ENCODE measurements at places on chromosomes 11 and 22. TPM values are rescaled to one million over a fixed set of nuclear protein-coding genes. Genes with fewer than 3 reads are reported as not detected.
A peak's percentile ranks its signal among the peaks of the same experiment; 100 is the strongest.

GRCh38 chr11:66912911-66913310 lies 45.3 kb downstream of the PC start:
- DNase-seq: no peak
- no peak overlapping the region for H3K4me3 ChIP-seq
- no peaks in the 10 kb centered on the region for H3K27me3 ChIP-seq
- H3K36me3 ChIP-seq: peaks cover 3% of the 10 kb centered on the region
- peaks cover 15% of the 10 kb centered on the region for H3K4me1 ChIP-seq

GRCh38 chr11:117417342-117417741 lies 89.7 kb downstream of the CEP164 start:
- H3K27ac ChIP-seq: no peak overlapping the region
- H3K36me3 ChIP-seq: no peaks in the 10 kb centered on the region
- no peak for DNase-seq

DNA sequence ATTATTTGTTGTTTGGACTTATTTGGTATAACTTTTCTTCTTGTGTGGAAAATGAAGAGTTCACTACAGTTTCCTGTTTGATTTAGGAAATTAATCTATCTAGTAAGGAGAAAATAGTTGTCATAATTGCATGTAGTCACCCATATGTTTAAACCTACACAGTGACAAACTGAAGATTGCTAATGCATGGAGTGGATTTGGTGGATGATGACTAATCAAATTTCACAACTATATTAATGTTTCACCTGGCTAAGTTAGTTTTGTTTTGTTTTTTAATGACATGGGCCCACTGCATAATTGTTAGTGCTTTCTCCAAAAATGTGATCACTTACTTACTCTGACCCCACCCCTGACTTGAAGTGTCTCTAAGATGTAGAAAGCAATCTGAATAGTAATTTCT lies 170.6 kb downstream of the DYNC2H1 start:
- no peaks in the 10 kb centered on the region for H3K4me1 ChIP-seq
- H3K27ac ChIP-seq: no peak overlapping the region
- H3K36me3 ChIP-seq: no peaks in the 10 kb centered on the region
- no peak overlapping the region for H3K4me3 ChIP-seq
- no peak for DNase-seq
- no peaks in the 10 kb centered on the region for H3K27me3 ChIP-seq

DNA sequence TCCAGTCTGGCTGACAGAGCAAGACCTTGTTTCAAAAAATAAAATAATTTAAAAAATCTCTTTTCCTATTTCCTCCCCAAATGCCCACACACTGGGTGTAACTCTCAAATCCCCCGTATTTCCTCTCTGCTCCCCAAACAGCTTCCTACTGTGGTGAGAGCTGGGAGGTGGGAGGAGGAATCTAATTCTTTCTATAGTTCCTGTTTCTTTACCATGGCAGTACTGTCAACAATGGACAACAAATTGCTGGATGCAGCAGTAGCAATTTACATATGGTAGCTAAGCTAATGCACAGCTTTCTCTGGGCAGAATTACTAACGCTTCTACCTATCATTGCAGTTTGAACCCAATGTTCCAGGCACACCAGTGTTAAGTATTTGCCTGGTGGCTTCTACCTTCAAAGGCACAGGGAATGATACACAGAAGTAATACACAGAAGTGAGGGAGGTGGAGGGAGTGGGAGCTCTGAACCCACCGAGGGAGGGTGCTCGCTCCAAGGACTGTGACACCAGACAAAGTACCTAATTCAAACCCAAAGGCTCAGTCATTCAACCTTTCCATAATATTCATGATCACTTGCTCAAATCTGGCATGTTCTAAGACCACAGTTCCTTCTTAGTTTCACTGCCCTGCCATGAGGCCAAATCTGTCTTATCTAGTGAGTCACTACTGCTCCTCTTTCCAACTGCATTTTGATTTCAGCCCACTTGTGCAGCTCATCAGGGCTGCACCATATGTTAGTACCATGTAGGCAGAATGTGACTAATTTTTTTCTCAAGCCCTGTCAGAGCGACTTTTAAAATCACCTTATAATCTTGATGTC lies 37.9 kb downstream of the CELF1 start:
- peaks cover 56% of the 10 kb centered on the region for H3K4me1 ChIP-seq
- H3K4me3 ChIP-seq: no peak overlapping the region
- no peaks in the 10 kb centered on the region for H3K27me3 ChIP-seq
- no peak for DNase-seq

- H3K4me3 ChIP-seq: no peak overlapping the region
- H3K27me3 ChIP-seq: no peaks in the 10 kb centered on the region
- H3K4me1 ChIP-seq: no peaks in the 10 kb centered on the region
These were observed 158.8 kb upstream of the PGR start for GRCh38 chr11:101288392-101288791.

- H3K27ac ChIP-seq: peak overlapping the region; percentile 39
- H3K4me3 ChIP-seq: no peak overlapping the region
- no peaks in the 10 kb centered on the region for H3K27me3 ChIP-seq
- H3K4me1 ChIP-seq: no peaks in the 10 kb centered on the region
- DNase-seq: no peak
These were observed 13.5 kb downstream of the PCSK7 start for GRCh38 chr11:117218133-117218915.

GRCh38 chr22:35114131-35114980 lies 48.4 kb downstream of the ISX start:
- H3K4me1 ChIP-seq: no peaks in the 10 kb centered on the region
- no peaks in the 10 kb centered on the region for H3K27me3 ChIP-seq
- no peak for DNase-seq
- H3K4me3 ChIP-seq: no peak overlapping the region

- H3K4me1 ChIP-seq: peaks cover 87% of the 10 kb centered on the region
- DNase-seq: no peak
- H3K4me3 ChIP-seq: no peak overlapping the region
- no peaks in the 10 kb centered on the region for H3K36me3 ChIP-seq
- peak overlapping the region; percentile 91 for H3K27ac ChIP-seq
These were observed 13.2 kb upstream of the TSKU start for GRCh38 chr11:76769645-76770586.

GRCh38 chr11:15059132-15059915 lies 14.1 kb upstream of the CALCB start:
- H3K27ac ChIP-seq: no peak overlapping the region
- no peaks in the 10 kb centered on the region for H3K27me3 ChIP-seq
- H3K4me3 ChIP-seq: no peak overlapping the region
- no peaks in the 10 kb centered on the region for H3K36me3 ChIP-seq

The SLC22A8 gene
- not detected for total RNA-seq

The LSP1 gene
- 5.0 TPM for total RNA-seq

The ABTB2 gene
- total RNA-seq: 5.1 TPM

The OVOL1 gene
- total RNA-seq: 0.05 TPM

The SLN gene
- not detected for total RNA-seq

The KCNK4 gene
- total RNA-seq: not detected

The MSANTD4 gene
- total RNA-seq: 8.7 TPM

The AIFM3 gene
- total RNA-seq: 0.75 TPM

Data from liver (tissue), 10 donors.